Suppressor macrophage treated with lipopolysaccharide for 4 hours (primary cell): ENCODE measurements at places on chromosomes 11 and 22.

- DNase-seq = no peak
Observed at GRCh38 chr22:30902496-30903357, 65.8 kb downstream of the MORC2 start.

DNA sequence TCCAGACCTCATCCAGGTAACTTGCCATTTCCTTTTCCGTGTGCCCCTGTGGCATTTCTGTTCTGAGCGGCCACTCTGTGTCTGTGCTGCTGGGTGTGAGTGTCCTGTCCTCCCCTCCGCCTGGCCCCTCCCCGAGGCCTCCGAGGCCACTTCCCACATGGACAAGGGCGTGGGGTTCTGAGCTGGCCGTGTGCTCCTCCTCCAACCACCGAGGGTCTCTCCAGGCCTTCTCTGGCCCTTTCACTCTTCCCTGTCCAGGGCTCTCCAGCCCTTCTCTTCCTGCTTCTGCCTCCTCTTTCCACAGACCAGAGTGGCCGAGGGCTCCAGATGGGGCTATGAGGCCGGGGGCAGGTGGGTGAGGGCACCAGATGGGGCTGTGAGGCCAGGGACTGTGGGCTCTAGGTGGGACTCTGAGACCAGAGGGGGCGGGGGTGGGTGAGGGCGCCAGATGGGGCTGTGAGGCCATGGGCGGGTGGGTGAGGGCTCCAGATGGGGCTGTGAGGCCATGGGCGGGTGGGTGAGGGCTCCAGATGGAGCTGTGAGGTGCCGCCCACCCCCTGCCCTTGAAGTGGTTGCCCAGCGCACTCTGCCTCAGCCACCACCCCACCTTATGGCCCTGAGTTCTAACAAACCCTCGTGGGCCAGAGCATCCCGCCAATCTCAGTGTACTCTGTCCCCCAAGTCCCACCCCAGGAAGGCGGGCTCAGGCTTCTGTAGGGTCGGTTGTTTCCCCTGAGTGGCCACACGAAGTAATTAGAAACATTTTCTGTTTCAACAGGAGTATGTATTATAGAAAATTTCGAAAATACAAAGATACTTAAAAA is 24.1 kb downstream of the PTDSS2 start:
- DNase-seq = no peak

- DNase-seq = no peak
Observed at GRCh38 chr22:50139843-50140415, 30.6 kb upstream of the PANX2 start.

- no peak for DNase-seq
Observed at GRCh38 chr11:12685229-12685628, 11.0 kb downstream of the TEAD1 start.

GRCh38 chr22:17748555-17749353 is 25.5 kb downstream of the BID start:
- no peak for DNase-seq

- no peak for DNase-seq
Observed at GRCh38 chr22:43018615-43019014, 3.7 kb upstream of the PACSIN2 start.
